Neural cell (in vitro differentiated cells): ENCODE measurements at places on chromosomes 13 and 19. TPM values are rescaled to one million over a fixed set of nuclear protein-coding genes. Genes with fewer than 3 reads are reported as not detected.

The MYDGF gene
- 73.2 and 92.7 TPM in 2 replicates for polyA plus RNA-seq

The CEBPG gene
- 64.6 and 67.5 TPM in 2 replicates for polyA plus RNA-seq

The FLT1 gene
- polyA plus RNA-seq, result not detected in 2 replicates

The KLC3 gene
- 0.44 TPM in 1 of 2 replicates, not detected in the other for polyA plus RNA-seq

The ZNF506 gene
- 95.5 and 107 TPM in 2 replicates for polyA plus RNA-seq

The ERICH6B gene
- not detected in 2 replicates for polyA plus RNA-seq

The PCSK4 gene
- polyA plus RNA-seq, result 11.8 and 24.1 TPM in 2 replicates

The TMEM38A gene
- polyA plus RNA-seq, result 8.6 and 11.2 TPM in 2 replicates

The NLRP11 gene
- polyA plus RNA-seq, result not detected in 2 replicates

The NLRP5 gene
- not detected in 2 replicates for polyA plus RNA-seq

The RNF225 gene
- polyA plus RNA-seq, result not detected in 2 replicates

The ADGRE3 gene
- not detected in 2 replicates for polyA plus RNA-seq
